Umbilical cord (tissue), 2 donors: ENCODE measurements at places on chromosomes 7 and 10.

- no peak for DNase-seq
Observed at GRCh38 chr7:19069842-19070241, 47.6 kb downstream of the TWIST1 start.

DNA sequence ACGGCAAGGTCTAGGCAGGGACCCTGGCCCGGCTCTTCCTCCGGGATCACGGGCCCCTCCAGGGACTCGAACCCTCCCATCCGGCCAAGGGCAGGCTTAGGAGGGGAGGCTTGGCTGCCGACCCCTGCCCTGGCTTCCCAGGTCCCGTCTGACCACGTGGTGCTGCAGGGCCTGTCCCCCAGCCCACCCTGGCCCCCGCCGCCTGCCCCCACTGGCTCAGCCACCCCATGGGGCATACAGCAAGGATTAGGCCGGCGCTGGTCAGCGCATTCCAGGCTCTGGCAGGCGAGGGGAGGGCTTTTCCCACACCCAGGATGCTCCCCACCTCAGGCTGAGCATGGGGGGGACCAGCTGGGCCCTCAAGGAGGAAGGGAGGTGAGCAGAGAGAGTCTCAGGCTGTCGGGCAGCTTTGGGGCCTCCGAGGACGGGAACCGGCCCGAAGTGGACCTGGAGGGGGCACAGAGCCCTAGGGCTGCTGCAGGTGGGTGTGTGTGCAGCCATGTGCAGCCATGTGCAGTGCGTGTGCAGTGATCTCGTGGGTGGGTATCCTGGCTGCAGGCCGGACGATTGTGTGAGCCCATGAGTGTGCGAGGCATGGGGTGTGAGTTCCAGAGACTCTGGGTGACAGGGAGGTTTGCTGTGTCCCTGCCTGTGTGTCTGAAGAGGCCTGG lies 713 bp upstream of the GRIFIN start:
- no peak for DNase-seq

DNA sequence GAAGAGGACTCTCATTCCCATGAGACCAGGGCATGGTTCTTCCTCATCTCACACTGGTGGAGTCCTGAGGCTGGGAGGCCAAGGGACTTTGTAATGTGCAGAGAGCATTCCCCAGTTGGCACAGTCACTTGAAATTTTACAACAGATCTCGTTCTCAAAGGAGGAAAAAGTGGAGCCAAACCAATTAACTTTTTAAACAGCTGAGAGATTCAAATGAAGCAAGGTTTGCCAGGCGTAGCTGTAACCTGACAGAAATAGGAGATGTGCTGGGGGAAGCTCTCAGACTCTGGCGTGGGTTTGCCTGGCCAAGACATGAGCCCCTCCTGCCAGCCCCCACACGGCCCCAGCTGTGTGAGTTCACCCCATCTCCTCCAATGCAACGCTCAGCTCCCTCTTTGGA lies 12.0 kb upstream of the CPXM2 start:
- DNase-seq = no peak

DNA sequence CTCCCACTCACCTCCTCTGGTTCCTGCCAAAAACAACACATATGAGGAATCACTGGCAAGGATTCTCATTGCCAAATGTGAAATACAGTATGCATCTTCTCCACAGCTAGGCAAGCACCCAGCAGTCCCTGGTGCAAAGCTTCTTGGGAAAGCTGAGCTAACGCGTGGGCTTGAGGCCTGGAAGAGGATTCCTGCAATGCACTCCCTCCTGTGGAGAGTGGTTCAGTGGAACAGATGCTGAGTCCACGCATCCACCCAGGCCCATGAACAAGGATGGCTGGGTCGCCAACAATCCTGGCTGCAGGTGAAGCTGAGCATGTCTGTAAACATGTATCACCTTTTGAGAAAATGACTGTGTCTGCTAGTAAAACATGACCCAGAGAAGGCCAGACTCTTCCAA lies 113.2 kb upstream of the CHST15 start:
- no peak for DNase-seq

DNA sequence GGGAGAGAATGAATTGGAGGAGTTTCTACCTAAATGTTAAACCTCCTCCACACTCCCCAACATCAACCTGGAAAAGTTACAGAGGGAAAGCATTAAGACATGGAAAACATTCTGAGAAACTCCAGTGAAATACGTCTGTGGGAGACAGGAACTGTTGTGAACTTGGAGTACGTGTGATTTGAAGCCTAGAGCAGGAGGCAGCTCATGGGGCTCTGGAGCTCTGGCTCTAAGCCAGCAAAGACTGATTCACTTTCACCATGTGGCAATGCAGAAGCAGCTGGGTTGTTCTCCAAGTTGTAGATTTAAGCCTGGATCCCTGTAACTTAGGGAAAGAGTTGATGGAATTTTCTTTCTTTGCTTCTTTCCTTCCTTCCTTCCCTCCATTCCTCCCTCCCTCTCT lies 503.2 kb downstream of the NRG3 start:
- DNase-seq = peak; percentile 89

- no peak for DNase-seq
Observed at GRCh38 chr10:42428534-42428933, 209.8 kb downstream of the ZNF33B start.

DNA sequence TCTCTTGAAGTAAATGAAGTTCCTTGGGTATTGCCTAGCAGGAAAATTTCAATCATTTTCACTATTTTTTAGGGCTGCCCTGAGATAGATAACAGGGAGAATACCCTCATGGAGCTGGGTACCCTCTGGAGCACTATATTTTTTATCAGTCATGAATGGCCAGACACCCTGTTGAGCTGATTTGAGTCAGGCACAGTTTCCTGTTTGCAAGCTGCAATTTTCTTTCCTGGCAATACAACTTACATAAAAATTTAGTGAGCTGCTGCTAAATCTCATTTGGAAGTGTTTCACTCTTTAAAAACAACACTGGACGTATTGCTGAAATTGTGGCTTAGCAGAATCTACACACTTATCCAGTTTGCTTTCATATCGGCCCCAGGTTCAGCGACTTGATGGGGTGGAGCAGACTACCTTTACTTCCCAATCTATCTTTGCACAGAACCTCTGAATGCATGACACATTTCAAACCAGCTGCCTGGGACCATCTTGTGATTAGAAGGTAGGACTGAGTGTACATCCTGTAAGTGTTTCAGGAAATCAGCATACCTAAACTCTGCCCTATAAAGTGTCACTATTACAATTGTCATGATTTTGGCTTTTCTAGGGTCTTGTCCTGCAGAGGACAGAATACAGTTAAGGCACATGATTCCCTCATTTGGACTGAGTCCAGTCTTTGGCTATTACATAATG lies 125.7 kb upstream of the FAM3C start:
- peak; percentile 65 for DNase-seq

GRCh38 chr7:35894721-35895120 lies 93.9 kb downstream of the SEPTIN7 start:
- no peak for DNase-seq
